ENCODE measurements at places on chromosomes 16 and 17.

DNA sequence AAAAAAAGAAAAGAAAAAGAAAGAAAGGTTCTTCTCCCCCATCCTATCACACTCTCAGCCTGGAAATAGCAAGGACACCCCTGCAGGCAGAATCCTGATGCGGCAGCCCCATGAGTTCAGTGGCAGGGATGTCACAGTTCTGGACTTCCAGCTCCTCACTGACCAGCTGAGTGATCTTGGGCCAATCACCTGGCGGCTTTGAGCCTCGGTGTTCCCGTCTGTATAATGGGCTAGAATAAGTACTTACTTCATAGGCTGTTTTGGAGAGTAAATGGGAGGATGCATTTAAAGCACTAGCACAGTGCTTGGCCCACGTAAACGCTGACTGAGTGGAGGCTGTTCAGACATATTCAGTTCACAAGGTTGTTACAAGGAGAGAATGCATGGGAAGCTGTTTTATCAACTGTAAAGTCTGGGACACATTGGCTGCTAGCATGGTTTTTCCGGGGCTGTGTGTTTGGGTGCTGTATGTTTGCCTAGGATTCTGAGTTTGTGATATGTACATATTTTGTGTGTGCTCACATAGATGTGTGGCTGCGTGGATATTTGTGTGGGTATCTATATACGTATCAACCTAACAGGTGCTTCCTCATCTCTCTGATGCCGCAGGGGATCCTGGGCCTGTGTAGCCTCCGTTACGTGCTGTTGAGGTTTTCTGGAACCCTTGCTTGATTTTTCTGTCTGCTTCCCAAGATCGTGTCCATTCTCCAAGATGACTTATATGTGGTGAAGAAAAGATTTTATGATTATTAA, 3.4 kb downstream of the BHLHA9 start:
- no peak for DNase-seq

GRCh38 chr17:69654981-69655855, 240.7 kb downstream of the MAP2K6 start:
- DNase-seq = no peak

DNA sequence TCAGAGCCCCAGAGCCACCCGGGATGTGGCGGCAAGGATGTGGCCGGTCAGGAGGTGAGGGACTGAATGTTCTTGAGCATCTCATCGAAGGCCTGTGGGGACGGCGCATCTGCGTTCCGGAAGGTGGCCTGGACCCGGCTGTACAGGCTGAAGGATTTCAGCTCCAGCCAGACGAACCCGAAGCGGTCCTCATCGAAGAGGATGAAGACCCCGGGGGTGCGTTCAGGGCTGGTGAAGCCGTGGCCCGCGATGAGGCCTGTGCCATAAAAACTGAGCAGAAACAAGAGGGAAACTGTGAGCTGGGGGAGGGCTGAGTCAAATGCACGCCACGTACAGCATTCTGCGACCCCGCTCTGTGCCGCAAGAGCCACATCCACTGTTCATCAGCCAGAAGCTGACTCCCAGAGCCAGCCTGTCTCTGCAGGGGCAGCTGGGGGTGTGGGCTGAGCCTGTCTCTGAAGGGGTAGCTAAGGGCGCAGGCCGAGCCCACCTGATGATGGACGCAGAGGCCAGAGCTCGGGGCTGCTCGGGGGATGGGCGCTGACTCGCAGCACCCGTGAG, 14.1 kb upstream of the C16orf95 start:
- DNase-seq = no peak

- DNase-seq = no peak
These were observed 12.9 kb upstream of the BBS2 start for GRCh38 chr16:56532714-56533113.

GRCh38 chr16:49345829-49346228, 27.8 kb upstream of the C16orf78 start:
- DNase-seq = no peak

- peak; percentile 34 for DNase-seq
These were observed 73.9 kb downstream of the MRM1 start for GRCh38 chr17:36675250-36675649.

DNA sequence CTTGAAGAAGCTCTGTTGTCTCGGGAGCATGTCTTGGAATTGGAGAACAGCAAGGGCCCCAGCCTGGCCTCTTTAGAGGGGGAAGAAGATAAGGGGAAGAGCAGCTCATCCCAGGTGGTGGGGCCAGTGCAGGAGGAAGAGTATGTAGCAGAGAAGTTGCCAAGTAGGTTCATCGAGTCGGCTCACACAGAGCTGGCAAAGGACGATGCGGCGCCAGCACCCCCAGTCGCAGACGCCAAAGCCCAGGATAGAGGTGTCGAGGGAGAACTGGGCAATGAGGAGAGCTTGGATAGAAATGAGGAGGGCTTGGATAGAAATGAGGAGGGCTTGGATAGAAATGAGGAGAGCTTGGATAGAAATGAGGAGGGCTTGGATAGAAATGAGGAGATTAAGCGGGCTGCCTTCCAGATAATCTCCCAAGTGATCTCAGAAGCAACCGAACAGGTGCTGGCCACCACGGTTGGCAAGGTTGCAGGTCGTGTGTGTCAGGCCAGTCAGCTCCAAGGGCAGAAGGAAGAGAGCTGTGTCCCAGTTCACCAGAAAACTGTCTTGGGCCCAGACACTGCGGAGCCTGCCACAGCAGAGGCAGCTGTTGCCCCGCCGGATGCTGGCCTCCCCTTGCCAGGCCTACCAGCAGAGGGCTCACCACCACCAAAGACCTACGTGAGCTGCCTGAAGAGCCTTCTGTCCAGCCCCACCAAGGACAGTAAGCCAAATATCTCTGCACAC, 21.2 kb downstream of the AKAP1 start:
- DNase-seq = no peak

GRCh38 chr17:74332017-74332650, 6.1 kb downstream of the KIF19 start:
- DNase-seq = no peak

GRCh38 chr16:89564476-89565255, 4.2 kb downstream of the RPL13 start:
- peak; percentile 67 for DNase-seq

DNA sequence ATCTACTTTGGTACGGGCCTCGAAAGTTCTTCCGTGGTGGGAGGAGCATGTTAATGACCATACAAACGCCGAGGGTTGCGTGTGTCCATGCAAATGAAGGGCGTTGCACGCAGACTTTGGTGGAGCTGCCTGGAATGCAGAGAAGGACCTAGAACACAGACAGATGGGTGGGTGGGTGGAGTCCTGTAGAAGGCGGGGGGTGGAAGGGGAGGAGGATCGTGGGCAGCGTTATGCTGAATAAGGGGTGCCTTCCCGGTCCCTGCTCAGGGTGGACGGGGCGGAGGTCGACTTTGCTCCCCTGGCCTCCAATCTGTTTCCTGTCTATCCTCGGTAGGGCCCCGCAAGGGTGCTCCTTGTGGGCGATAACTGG, 795 bp upstream of the PAQR4 start:
- no peak for DNase-seq

DNA sequence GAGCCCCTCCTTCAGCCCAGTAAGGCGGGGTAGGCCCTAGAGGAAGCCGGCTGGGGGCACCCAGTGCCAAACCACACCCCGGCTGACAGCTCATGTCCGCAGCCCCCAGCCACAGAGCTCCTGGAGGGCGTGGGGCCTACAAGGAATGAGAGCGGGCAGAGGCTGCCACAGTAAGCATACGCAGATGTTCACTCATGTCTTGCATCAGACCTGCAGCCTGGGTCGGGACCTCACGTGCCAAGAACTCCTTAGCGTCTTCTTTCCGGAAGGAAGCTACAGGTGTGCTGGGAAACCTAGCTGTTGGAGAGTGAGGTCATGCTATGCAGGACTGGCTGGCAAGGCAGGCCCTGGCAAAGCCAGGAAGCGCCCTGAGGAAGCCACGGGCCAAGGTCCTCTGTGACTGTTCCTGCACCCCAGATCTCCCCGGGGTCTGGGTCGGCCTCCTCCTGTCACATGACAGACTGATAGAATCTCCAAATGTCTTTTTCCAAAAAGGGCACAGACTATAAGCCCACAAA, 1.6 kb downstream of the ZNF598 start:
- no peak for DNase-seq
